HT-29 (cell line): ENCODE measurements at places on chromosomes 5 and 9. TPM values are rescaled to one million over a fixed set of nuclear protein-coding genes. Genes with fewer than 3 reads are reported as not detected.
A peak's percentile ranks its signal among the peaks of the same experiment; 100 is the strongest.

- DNase-seq, result no peak
Measured at GRCh38 chr9:133939845-133940244, 52.3 kb downstream of the VAV2 start.

GRCh38 chr5:17436761-17437221 is 61.2 kb upstream of the TAF11L2 start:
- no peak for DNase-seq

GRCh38 chr5:83331842-83332241 is 139.7 kb upstream of the VCAN start:
- DNase-seq, result no peak

- DNase-seq, result peak; percentile 88
Measured at GRCh38 chr9:128702445-128702948, at the start of gene PKN3. PKN3 (plus strand) TSS chr9:128702503; CDS start chr9:128702916, 413 bp downstream.

GRCh38 chr9:111839387-111839786 is 44.6 kb upstream of the SHOC1 start:
- no peak for DNase-seq

GRCh38 chr9:89610391-89610925 is 5.6 kb downstream of the GADD45G start:
- DNase-seq, result no peak

DNA sequence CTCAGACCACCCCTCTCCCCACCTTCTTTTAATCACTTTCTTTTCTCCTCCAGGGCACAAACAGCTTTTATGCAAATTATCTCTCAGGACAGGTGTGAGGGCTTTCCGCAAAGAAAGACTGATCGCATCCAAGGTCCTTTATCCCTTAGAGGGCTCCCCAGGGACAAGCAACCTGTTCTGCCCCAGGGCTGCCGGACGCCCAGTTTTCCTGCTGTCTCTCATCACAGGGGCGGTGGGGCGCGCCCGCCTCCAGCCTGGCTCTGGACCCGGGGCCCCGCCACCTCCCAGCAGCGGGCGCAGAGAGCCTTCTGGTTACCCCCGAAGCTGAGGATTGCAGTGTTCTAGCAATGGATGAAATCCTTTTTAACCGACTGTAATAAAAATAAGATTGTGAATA is 266.1 kb downstream of the CWC27 start:
- no peak for DNase-seq

DNA sequence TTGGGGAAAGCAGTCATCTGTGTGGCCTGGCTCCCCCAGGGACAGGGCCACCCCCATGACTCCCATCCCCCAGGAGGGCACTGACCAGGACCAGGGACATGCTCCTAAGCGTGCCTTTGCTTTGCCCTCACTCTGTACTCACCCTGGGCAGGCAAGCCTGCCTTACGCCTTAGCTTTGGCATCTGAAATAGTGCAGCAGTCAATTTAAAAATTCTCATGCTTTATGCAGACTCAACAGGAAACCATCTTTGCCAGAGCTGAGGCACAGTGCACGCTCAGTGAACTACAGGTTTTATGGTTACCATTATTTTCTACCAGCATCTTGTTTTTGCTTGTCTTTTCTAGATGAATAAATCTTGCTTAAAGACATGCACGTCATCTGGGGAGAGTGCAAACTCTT is 323.5 kb downstream of the IRX2 start:
- DNase-seq, result no peak

DNA sequence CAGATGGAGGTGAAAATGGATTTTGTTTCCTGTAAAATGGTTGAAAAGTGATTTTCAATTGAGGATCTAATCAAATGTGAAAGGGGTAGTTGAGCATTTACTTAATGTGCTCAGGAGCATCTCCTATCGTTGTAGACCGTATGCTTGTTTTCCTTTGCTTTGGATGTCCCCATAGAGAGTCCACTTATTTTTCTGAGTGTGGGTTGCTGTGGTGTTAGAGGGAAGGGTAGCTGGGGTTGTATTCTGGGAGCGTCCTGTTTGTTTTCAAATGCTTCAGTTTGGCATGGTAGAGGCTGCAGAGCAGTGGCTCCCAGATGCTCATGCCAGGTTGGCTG is 154.1 kb downstream of the MAT2B start:
- DNase-seq, result no peak

DNA sequence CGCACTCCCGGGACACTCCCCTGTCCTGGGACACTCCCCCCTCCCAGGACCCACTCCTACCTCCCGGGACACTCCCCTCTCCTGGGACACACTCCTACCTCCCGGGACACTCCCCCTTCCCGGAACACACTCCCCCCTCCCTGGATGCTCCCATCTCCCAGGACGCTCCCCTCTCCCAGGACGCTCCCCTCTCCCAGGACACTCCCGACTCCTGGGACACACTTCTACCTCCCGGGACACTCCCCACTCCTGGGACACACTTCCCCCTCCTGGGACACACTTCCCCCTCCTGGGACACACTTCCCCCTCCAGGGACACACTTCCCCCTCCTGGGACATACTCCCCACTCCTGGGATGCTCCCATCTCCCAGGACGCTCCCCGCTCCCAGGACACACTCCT is 95.6 kb downstream of the RXRA start:
- no peak for DNase-seq

GRCh38 chr9:99678566-99678965 is 143.1 kb upstream of the NR4A3 start:
- no peak for DNase-seq

GRCh38 chr9:132381966-132382541 is 24.6 kb downstream of the TTF1 start:
- no peak for DNase-seq

DNA sequence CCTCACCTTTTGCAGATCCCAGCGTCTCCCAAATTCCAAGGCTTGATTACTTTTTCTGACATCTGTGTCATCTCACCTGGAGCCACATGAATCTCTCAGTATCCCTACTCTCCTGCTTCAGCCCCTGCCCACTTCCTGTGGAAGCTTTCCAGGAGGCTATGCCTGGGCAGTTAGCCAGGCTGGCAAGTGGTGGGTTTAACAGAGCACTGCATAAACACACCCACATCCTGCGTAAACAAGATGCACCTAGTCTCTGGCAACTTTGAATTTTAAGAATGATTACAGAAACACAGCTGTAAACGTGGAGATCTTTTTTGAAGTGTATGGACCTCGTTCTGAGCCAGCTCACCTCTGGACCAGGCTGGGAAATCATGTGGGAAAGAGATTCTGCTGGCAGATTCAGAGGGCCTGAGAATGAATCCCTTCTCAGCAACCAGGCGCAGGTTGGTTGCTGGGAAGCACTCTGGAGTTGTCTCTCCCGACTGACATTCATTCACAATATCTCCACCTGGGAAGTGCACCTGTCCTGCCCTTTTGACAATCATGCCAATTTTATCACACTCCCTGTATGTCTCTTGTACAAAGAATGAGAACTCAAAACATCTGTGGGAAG is 55.7 kb upstream of the FANCC start:
- DNase-seq, result no peak

GRCh38 chr5:36060420-36060887 is 6.2 kb downstream of the UGT3A2 start:
- DNase-seq, result no peak

GRCh38 chr9:72980600-72981265 is 27.9 kb upstream of the ALDH1A1 start:
- DNase-seq, result peak; percentile 80

- DNase-seq, result no peak
Measured at GRCh38 chr5:67195406-67196275, 958 bp downstream of the CD180 start.

- DNase-seq, result no peak
Measured at GRCh38 chr5:33260098-33260497, 180.7 kb upstream of the TARS1 start.

DNA sequence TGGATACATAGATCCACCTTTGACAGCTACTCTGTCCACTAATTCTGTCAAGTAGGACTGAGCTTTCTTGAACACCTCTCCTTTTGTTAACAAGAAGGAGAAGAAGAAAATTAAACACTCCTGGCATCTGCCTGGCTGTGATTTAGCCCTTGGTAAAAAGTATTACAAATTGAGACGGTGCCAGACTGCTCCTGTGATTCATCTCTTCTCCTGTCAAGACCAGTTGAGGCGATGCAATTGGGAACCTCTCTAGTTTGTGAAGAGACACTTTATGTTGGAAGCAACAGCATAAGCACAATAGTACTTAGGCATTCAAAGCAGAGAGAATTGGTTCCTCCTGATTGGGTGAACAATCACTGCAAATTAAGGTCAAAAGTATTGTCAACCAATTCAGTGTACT is 72.7 kb downstream of the GHR start:
- DNase-seq, result no peak

GRCh38 chr9:16032799-16033198 is 480.0 kb downstream of the CCDC171 start:
- peak; percentile 36 for DNase-seq

- DNase-seq, result no peak
Measured at GRCh38 chr5:137304226-137304874, 194.8 kb downstream of the SPOCK1 start.

DNA sequence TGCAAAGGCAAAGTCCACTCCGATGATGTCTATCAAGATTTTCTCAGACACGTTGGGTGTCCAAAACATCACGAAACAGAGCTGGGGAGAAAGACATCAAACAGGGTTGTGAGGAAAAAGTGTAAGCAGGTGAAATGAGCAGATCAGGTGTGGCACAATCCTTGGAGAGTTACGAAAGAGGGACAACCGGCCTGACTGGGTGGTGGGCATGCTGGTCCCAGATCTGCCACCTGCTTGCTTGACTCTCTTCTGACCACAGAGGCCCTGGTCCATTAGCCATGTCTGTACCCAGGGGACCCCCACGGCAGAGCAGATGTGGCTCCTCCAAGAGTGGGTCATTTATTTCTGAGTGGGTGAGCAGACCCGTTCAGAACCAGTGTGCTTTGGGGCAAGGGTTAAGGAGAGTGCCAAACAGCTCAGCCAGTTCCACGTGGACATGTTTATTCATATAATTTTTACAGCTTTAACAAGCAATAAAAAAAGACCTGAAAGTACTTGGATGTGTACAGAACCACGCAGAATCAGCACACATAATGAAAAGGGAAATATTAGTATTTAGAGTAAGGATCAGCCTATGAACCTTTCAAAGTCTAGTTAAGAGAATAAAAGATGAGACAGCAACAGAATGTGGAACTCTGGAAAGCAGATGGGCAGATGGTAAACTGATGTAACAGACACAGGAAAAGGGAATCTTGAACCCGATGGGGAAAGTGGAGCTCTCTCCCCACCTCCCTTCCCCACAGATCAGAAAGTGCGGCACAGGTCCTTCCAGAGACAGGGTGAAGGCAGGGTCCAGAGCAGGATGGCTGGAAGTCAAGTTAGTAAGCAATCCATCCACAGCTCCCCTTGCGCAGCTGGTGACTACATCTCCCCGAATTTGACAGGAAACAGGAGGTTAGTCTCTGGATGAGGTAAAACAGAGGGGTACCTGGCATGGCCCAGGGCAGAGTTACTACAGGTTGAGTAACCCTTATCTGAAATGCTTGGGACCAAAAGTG is 52.5 kb downstream of the OTULIN start:
- no peak for DNase-seq

DNA sequence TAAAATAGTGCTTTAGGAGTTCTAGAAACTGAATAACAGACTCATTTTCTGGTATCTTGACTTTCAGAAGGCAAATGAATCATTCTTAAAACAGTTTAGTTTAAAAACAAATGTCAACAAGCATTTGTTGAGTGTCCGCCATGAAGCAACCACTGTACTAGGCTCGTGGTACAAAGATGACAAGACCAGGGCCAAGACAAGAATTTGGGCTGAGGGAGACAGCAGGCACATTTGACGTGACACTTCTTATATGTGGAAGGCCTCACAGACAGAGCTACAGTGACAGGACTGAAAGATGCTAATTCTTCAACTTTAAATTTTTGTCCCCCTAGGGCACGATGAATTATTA is 14.4 kb upstream of the ZNF131 start:
- no peak for DNase-seq

- no peak for DNase-seq
Measured at GRCh38 chr5:135986401-135986800, 31.6 kb upstream of the LECT2 start.

GRCh38 chr9:134413890-134414623 is 87.8 kb downstream of the RXRA start:
- DNase-seq, result peak; percentile 66

- no peak for DNase-seq
Measured at GRCh38 chr5:103208460-103208859, 50.1 kb upstream of the MACIR start.

- DNase-seq, result no peak
Measured at GRCh38 chr5:36657563-36657995, 51.2 kb downstream of the SLC1A3 start.

GRCh38 chr5:150021491-150022157 is 21.1 kb downstream of the HMGXB3 start:
- DNase-seq, result peak; percentile 82

- no peak for DNase-seq
Measured at GRCh38 chr9:134361843-134362414, 35.7 kb downstream of the RXRA start.

GRCh38 chr5:1330847-1331831 is 13.8 kb downstream of the CLPTM1L start:
- no peak for DNase-seq

GRCh38 chr9:122827761-122828093 is 661 bp downstream of the PDCL start:
- peak; percentile 16 for DNase-seq

GRCh38 chr5:125367702-125368101 is 621.3 kb upstream of the ZNF608 start:
- no peak for DNase-seq

DNA sequence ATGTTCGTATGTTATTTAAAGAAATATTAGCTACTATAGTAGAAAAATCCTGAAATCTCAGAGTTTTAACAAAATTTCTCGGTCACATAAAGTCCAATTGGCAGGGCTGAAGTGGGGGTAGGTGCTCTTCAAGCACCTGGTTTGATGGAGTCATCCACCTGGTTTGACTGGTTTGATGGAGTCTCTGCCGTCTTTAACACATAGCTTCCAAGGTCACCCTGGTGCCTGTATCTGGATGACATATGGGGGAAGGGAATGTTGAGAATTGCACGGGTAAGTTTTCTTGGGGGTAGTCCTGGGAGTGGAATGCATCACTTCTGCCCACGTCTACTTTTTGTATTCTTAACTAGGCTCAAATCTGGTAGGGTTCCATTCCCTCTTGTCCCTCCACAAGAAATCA is 351.2 kb downstream of the SH3GL2 start:
- DNase-seq, result no peak

GRCh38 chr5:169789417-169789940 is 152.4 kb downstream of the DOCK2 start:
- no peak for DNase-seq

The CER1 gene
- total RNA-seq, result not detected in 2 replicates

The FAM153A gene
- not detected in 2 replicates for total RNA-seq

The FBP2 gene
- not detected in 2 replicates for total RNA-seq

The ARL15 gene
- 20.8 and 27.9 TPM in 2 replicates for total RNA-seq

The SPINK14 gene
- total RNA-seq, result not detected in 2 replicates

The SEMA6A gene
- total RNA-seq, result 0.31 and 0.99 TPM in 2 replicates

The GAS1 gene
- total RNA-seq, result 0.03 and 0.21 TPM in 2 replicates

The AFAP1L1 gene
- 0.05 TPM in 1 of 2 replicates, not detected in the other for total RNA-seq

The LYRM7 gene
- total RNA-seq, result 1.9 and 3.0 TPM in 2 replicates

The FOXD4 gene
- total RNA-seq, result 0.31 and 0.73 TPM in 2 replicates

The DCTN4 gene
- 26.1 and 30.6 TPM in 2 replicates for total RNA-seq
